Central memory CD4-positive, alpha-beta T cell (primary cell): ENCODE measurements at places on chromosomes 13 and 19.

- no peak for DNase-seq
Measured at GRCh38 chr19:56707821-56708220, 36.3 kb upstream of the ZNF835 start.

DNA sequence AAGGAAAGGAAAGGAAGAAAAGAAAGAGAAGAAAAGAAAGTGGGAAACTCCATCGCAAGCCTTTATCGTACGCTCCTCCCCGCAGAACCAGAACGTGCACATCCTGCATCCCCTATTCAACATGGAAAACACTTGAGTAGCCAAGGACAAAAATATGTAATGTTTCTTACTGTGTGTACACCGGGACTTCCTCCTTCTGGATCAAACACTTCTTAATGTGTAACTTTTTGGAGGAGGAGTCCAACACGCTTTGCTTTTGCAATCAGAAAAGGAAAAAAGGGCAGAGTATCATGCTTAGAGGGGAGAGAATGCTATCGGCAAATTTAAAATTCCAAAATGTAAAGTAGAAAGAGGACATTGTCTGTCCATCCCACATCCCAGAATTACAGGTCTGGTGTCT is 7.8 kb upstream of the SHFL start:
- no peak for DNase-seq

DNA sequence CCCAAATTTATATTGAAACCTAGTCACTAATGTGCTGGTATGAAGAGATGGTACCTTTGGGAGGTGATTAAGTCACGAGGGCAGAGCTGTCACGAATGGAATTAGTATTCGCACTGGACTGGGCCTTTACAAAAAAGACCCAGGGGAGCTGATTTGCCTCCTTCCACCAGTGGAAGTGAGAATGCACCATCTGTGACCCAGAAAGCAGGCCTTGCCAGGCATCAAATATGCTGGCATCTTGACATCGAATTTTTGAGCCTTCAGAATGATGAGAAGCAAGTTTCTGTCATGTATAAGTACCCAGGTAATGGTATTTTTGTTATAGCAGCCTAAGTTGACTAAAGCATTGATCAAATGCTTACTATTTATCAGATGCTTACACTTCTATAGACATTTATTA is 373.6 kb downstream of the FGF14 start:
- DNase-seq = no peak

- no peak for DNase-seq
Measured at GRCh38 chr19:56664511-56664910, 7.0 kb downstream of the ZNF835 start.

DNA sequence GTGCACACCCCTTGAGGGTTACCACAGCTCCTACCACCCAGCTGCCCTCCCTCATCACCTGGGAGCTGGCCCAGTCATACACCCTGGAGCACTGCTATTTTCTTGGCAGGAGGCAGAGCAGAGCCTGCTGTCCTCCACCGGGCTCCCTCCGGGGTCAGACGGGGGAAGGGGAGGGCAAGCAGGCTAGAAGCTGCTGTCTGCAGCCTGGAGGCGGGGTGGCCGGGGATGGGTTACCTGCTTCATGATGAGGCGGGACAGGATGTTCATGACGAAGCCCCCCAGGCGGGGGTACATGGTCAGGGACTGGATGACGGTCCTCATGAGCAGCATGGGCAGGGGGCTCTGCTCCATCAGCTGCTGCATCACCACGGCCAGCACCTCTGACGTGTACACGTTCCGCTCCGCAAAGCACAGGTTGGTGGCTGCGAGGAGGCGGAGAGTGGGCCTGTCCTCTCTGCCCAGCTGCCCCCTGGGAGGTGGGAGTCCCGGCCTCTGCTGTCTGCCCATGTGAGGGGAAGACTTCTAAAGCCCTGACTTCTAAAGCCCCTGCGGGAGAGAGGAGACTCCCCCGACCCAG is 2.7 kb upstream of the RSPH6A start:
- DNase-seq = no peak

DNA sequence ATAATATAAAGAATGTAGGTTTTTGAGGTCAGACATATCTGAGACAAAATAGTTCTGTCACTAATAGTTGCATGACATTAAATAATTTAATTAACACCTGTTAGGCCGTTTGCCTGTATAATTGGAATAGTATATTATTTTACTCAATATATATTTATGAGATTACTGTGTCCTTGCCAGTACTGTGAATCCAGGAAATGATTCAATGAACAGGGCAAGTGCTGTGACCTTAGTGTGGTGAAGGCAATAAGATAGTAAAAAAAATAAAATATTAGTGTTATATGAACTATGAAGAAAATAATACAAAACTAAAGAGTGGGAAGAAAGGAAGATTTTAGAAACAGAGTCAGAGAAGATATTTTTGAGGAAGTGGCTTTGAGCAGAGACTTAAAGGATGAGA is 403.7 kb downstream of the PCDH9 start:
- no peak for DNase-seq

DNA sequence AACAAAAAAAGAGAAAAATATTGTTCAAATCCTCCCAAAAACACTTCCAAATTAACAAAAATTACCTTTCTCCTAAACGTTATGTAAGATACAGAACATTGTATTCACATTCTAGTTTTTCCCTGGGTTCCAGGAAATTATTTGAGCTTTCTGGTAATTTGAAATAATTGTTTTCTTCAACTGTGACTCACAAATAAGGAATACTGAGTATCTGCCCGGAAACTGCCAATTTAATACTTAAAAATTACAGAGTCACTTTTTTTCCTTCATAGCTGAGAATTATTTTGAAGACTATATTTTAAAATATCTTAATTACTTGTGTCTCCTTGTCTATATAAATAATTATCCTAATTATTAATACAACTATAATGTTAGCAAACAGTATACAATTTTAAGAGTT is 709.0 kb upstream of the ARGLU1 start:
- no peak for DNase-seq

- DNase-seq = no peak
Measured at GRCh38 chr19:887072-887471, 5.9 kb downstream of the MED16 start.

DNA sequence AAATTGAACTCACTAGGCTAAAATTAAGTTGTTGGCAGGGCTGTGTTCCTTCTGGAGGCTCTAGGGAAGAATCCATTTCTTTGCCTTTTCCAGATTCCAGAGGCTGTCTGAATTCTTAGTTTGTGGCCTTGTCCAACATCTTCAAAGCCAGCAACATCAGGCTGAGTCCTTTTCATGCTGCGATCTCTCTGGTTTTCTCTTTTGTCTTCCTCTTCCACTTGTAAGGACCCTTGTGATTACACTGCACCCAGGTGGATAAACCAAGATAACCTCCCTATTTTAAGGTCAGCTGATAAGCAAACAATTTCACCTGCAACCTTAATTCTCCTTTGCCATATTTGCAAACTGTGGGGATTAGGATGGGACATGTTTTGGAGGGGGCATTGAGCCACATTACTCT is 11.5 kb downstream of the UTP14C start:
- DNase-seq = no peak

DNA sequence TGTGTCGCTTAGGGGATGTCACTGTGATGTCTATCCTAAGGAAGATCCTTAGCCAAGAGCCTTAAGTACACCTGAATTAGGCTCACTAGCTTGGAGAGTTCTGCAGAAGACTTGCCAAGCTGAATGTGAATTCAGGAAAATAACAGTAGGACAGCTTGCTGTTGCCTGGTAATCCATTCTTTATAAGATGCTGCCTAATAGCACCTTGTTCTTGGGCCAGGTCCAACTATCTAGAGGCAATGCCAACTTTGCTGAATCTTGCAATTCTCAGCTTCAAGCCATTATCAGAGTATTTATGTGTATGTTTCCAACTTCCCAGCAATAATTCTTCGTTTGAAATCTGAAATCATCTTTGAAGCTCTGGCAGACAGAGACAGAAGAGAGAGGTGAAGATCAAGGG is 102.8 kb downstream of the PCDH17 start:
- no peak for DNase-seq

- DNase-seq = peak; percentile 24
Measured at GRCh38 chr13:108409730-108410129, 140.2 kb downstream of the TNFSF13B start.

DNA sequence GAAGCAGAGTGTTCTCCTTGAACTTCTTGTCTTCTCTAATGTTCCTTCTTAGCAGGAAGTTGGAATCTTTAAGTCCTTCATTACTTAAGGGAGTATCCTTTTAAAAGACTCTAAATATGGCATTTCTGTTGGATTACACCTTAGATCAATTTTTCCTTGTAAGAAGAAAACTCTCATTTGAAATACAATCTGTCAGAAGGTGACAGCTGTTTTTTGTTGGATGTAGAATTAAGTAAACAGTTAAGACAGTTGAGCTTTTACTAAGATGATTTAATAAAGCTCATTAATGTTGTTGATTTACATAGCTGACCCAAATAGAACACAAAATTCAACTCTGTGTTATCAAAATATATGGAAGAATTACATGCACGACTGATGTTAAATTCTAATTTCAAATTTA is 16.7 kb upstream of the MBNL2 start:
- no peak for DNase-seq

DNA sequence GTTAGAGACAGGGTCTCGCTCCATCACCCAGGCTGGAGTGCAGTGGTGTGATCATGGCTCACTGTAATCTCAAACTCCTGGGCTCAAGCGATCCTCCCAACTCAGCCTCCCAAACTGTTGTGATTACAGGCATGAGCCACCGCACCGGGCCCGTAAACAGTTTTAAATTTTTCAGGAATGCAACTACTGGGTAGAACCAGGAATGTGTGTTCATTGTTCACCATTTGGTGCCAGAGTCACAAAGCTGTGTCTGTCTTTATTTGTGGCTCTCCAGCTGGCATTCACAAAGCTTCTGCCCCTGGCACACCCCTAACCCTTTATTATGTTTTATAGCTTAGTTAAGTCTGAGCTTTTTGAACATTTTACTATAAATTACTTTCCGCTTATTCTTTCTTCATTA is 19.8 kb upstream of the ACP7 start:
- DNase-seq = no peak

- DNase-seq = peak; percentile 26
Measured at GRCh38 chr13:110412132-110412914, 105.2 kb downstream of the COL4A2 start.

DNA sequence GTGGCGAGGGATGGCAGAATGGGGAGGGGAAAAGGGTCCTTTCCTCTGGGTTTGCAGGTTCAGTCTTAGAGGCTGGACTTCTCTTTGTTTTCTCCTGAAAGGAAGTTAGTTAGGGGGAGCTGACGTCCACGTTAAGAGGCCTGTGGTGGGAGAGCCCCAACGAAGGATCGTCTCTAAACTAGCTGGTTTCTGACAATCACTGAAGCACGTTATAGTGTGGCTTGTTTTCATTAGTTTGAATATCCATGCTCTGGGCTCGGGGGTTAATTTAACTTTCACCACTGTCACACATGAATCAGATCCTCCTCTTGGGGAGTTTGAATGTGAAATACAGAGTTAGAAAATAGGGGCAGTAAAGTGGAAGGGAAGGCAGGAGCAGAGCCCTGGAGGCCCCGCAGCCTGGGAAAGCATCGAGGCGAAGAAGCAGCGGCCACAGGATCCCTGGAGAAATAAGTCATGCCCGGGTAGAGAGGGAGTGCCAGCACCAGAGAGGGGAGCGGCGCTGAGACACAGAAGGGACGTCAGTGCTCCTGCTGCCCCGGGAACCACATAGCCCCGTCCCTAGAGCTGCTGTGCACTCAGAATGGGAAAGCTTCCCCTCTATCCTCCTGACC is 31.1 kb upstream of the AMER2 start:
- no peak for DNase-seq

- no peak for DNase-seq
Measured at GRCh38 chr13:33276570-33276969, 9.0 kb downstream of the STARD13 start.

DNA sequence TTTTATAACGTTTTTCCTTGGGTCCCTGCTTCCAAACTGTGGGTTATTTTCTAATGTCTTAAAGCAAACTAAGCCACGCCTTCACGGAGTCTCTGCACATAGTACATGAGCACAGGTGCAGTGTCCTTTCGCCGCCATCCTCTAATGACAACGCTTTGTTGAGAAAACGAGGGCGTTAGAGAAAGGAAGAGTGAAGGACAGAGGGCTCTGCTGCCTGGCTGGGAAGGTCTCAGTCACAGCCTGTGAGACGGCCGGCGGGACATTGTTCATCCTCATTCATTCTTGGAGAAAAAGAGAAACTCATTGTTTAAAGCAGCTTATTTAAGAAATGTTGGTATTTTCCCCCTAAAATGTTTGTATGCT is 9.5 kb downstream of the IL17D start:
- no peak for DNase-seq

DNA sequence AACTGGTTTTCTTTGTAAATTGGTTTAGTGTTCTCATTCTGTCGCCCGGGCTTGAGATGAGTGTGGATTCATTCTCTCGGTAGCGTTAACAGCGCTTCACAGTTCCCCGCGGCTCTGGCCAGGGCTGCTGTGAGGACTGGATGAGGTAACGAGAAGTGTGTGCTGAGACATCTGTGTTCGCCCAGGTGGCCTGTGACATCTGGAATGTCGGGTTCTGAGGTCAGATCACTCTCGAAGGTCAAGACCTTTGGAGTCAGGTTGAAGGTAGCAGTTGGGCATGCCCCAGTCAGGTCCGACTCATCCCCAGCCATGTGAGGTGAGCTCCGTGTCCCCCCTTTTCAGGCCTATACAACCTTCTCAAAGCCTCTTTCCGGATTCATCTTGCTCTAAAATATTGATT is 13.4 kb upstream of the TUBGCP3 start:
- DNase-seq = no peak

- DNase-seq = peak; percentile 15
Measured at GRCh38 chr19:43618921-43619261, 538 bp downstream of the ZNF428 start.

DNA sequence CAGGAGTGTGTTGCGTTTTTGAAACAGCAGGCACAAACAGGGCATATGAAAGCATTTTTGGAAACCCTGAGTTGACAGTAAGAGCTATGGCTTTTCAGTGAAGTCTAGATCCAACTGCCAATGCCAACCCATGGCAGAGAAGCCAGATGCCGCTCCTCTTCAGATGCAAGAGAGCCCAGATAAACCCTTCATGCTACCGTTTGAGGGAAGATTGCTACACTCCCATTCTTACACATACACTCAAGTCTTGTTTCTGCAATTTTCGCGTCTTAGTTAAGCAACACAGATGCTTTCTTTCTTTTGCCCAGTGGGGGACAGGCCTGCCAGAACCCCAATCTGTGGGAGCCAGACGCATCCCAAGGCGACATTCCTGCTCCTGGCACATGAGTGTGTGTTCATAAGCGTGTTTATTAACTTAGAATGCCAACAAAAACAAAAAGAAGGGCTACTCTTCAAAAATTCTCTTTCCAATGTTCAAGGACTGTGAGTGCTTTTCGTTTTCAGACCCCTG is 10.4 kb downstream of the BORCS8 start:
- no peak for DNase-seq

GRCh38 chr13:72716776-72717175 is 10.7 kb downstream of the MZT1 start:
- no peak for DNase-seq

DNA sequence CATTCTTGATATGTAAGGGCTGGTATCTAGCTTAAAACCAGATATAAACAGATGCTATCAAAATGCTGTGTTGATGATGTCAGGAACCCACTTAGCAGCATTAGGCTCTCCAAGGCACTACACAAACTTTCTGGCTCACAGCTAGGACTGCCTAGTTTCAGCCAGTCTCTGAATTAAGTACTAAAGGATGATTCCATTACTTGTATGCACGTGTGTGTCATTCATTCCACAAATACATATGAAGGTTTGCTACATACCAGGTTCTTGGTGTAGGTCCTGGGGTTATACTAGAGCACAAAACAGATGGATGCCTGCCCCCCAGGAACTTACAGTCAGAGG is 151.5 kb downstream of the RGCC start:
- DNase-seq = no peak
